ENCODE measurements at places on chromosomes 2 and 18.
A peak's percentile ranks its signal among the peaks of the same experiment; 100 is the strongest.

GRCh38 chr18:62486290-62486964 is 36.4 kb upstream of the ZCCHC2 start:
- no peak for DNase-seq

GRCh38 chr18:37210781-37211180 is 354.8 kb downstream of the CELF4 start:
- no peak for DNase-seq

GRCh38 chr2:233414777-233415570 is 60.7 kb downstream of the DGKD start:
- no peak for DNase-seq

GRCh38 chr2:12587729-12588522 is 128.8 kb upstream of the TRIB2 start:
- no peak for DNase-seq

DNA sequence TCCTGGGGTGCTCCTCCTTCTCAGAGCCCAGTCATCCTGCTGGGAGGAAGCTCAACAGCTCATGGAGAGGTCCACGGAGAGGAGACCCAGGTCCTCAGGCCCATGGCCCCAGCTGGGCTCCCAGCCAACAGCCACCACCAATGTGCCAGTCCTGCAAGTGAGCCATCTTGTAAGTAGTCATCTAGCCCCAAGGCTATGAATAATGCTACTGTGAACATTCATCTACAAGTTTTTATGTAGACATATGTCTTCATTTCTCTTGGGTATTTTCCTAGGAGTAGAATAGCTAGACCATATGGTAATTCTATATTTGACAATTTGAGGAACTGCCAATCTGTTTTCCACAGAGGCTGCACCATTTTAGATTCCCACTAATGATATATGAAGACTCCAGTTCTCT is 166.1 kb downstream of the MTCL1 start:
- no peak for DNase-seq

- no peak for DNase-seq
These were observed 84.6 kb downstream of the NRP2 start for GRCh38 chr2:205766779-205767359.

DNA sequence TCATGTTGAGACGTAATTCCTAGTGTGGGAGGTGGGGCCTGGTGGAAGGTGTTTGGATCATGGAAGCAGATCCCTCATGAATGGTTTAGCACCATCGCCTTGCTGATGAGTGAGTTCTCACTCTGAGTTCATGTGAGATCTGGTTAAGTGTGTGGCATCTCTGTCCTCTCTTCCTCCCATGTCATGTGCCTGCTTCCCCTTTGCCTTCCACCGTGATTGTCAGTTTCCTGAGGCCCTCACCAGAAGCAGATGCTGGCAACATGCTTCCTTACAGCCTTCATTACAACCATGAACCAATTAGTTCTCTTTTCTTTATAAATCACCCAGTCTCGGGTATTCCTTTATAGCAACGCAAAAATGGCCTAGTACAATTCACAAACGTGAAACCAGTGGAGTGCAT is 14.6 kb upstream of the MCM6 start:
- DNase-seq = no peak

DNA sequence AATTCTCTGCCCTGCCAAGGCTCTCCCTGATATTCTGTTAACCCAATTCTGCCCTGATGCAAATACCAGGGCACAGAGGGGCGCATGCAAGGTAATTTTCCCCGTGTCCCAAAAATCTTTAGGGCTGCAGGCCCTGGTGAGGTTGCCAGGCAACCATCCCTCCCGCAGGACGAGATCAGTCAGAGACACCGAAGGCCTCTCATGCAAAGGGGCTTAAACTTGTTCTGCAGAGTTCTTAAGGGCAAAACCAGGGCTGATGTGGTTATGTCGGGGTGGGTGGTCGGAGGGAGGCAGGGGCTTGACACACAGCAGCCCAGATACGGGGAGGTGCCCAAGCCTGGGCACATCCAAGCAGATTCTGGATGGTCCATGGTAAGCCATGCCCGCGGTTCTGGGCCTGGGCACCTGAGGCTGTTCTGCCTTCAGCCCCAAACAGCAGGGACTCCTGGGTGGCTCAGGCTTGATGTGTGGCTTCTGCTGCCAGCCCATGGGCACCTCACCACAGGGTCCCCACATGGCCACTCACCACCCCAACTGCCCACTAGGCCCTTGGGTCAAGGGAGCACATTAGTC is 27.2 kb downstream of the STEAP3 start:
- no peak for DNase-seq

DNA sequence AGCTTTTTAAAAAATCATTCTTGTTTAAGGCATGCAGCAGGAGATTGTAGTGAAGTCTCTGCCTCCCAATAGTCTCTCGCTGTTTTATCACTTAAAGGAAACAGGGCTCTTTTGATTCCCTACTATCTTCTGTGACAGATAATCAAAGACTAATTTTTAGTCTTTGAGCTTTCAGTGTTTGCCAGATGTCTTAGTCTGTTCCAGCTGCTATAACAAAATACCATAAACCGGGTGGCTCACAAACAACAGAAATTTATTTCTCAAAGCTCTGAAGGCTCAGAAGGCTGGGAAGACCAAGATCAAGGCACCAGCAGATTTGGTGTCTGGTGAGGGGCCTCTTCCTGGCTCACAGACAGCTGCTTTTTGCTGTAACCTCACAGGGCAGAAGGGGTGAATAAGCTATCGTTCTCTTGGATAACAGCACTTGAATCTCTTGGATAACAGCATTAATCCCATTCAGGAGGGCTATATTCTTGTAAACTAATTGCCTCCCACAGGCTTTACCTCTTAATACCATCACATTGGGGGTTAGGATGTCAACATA is 37.8 kb upstream of the STAT4 start:
- no peak for DNase-seq

DNA sequence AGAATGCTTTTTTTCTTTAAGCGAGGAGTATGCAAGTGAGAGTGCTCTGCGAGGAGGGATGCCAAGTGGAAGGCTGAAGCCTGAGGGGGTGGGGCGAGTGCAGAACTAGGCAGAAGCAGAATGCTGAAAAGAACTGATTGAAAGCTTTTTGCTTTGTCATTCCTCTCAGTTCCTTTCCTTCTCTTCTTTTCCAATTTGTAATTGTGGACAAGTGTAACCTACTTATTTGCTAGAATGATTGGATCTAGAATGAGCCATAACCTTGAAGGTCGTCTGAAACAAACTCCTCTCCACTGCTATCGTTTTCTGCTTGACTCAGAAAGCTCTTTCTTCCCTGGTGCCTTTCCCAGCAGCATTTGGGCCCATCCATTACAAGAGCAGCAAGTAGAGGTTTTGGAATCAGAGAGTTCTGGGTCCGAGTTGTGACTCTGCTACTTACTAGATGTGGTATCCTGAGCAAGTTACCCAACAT is 115.3 kb downstream of the METTL8 start:
- DNase-seq = peak; percentile 45

- DNase-seq = no peak
These were observed 24.2 kb upstream of the SCYGR1 start for GRCh38 chr2:227411990-227412350.

DNA sequence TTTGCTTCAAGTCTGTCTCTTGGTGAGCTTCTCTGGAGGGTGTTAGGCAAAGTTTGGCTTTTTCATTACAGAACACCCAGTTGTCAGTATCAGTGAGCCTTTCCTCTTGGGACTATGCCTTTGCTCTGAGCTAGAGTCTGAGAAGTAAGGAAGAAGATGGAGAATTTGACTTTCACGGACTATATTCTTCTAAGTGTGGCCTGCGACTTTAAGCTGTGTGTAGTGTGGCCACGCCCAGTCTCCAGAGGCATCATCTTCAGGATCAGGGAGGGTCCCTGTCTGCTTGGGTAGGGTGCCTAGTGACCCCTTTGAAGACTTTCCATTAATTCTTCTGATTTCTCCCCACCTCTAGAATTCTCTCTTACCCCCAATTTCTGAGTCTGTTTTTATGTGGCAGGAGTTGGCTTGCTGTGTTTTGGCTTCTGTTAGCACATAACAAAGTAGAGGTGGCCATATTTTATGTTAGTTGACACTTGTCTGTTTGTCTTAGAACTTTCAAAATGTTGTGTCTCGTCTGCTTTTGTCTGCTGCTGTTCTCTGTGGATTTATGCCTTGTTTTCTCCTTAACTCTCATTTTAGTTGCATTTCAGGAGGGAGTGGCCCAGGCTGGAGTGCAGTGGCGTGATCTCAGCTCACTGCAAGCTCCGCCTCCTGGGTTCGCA is 8.6 kb downstream of the PLEKHB2 start:
- DNase-seq = no peak

DNA sequence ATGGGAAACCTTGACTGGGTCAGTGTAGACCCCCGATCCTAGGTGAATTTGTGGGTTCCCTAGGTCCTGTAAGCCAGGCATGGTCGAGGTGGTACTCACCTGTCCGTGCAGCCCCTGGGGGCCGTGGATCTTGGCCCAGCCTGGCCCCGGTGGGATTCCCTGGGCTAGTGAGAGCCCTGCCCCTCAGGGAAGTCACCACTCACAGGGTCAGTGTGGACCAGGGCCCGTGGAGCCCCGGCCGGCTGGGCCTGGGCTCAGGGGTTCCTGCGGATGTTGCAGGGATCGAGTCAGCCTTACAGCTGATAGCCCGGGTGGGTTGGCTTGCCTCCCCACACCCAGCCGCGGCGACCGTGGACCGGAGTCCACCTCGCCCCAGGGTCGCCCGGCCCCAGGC is 528 bp downstream of the ATG9A start:
- DNase-seq = no peak

- no peak for DNase-seq
These were observed 312.4 kb upstream of the MC4R start for GRCh38 chr18:60684843-60685513.

GRCh38 chr2:165718610-165719210 is 75.3 kb downstream of the GALNT3 start:
- no peak for DNase-seq

- no peak for DNase-seq
These were observed 74.6 kb downstream of the ARL4C start for GRCh38 chr2:234422273-234422732.

- DNase-seq = no peak
These were observed 19.8 kb downstream of the LONRF2 start for GRCh38 chr2:100302585-100302892.

DNA sequence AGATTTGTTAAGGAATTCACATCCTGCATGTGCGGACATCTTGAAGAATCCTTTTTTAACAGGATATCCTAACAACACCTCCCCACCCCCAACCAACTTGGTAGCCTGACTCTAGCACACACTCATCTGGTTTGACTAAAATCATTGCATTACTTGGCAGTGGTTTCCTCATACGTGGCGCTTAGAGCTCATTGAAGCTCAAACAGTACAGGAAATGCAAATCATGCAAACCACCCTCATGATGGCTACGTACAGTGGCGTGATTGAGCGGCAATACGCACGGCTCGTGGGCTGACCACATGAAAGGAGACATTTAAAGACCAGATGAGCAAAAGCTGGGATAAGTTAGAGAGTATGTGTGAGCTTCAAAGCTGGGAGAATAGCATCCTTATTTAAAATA is 336.2 kb downstream of the ZEB2 start:
- no peak for DNase-seq

GRCh38 chr2:158034198-158034866 is 67.3 kb upstream of the UPP2 start:
- peak; percentile 67 for DNase-seq

DNA sequence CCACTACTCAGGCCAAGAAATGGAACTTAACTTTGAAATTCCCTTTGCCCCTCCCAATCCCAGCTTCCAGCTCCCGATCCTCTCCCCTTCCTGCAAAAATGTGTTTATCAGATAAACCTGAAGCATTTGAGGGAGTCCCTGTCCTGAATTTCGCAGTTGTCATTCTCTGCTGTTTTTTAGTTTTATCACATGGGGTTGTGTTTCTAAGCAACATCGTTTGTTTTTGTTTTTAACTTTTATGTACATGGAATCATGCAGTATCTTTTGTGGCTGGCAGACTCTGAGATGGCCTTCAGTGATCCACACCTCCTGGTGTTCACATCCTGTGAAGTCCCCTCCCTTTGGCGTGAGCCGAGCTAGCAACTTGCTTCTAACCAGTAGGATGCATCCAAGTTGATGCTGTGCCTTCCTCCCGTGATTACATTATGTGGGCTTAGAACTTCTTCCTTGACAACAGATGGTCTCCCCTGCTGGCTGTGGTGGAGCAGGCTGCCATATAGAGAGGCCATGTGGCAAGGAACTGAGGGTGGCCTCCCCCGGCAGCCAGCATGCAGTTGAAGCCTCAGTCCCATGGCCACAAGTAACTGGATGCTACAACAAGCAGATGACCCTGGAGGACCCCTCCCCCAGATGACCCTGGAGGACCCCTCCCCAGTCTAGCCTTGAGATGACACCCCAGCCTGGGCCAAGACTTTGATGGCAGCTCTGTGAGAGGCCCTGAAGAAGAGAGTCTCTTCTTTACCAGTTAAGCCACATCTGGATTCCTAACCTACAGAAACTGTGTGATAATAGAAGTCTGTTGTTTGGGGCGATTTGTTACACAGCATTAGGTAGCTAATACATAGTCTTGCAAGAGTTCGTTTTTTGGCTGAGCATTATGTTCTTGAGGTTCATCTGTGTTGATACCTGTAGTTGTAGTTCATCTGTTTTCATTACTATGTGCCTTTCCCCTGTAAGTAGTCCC is 27.7 kb downstream of the SH3BP4 start:
- no peak for DNase-seq

DNA sequence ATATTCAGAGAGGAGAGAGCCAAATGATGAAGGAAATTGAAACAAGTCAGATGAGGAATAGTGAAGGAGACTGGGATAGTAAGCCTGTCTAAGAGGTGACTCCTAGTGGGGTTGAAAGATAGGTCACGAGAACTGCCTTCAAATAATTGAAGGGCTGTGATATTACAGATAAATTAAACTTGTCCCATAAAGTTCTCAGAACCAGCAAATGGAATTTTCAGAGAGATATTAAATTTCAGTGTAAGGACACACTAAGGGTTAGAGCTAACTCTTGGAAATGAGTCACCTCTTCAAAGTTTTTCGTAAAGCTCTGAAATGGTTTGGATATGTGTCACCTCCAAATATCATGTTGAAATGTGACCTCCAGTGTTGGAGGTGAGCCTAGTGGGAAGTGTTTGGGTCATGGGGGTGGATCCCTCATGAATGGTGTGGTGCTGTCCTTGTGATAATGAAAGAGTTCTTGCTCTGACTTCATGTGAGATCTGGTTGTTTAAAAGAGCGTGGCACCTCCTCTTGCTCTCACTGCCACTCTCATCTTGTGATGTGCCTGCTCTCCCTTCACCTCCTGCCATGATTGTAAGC is 87.3 kb downstream of the BABAM2 start:
- DNase-seq = no peak

DNA sequence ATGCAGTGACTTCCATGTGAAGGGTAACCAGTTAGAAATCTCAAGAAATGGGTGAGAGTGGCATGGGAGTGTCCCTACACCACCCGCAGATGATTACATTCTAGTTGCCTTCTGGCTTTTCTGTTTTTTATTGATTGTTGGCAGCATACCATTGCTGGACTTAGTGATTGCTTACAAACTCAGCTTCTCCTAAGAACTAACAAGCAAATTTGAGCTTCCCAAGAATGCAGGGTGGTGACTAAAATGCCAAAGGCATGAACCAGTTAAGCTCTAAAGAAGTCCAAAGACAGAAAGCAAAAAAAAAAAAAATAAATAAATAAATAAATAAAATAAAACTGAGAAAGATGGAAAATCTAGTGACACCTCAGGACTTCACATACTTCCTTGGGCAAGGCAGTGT is 245.5 kb upstream of the PARD3B start:
- DNase-seq = no peak

GRCh38 chr18:45654677-45655076 is 39.4 kb downstream of the SLC14A2 start:
- DNase-seq = no peak
